Germinal center (tissue), 1 donor: ENCODE measurements at places on chromosomes 5 and 9.

- no peak for DNase-seq
These were observed 61.1 kb downstream of the COL23A1 start for GRCh38 chr5:178529080-178529479.

- no peak for DNase-seq
These were observed 1.5 kb upstream of the SLC6A19 start for GRCh38 chr5:1199649-1200494.

- DNase-seq: no peak
These were observed 249.3 kb downstream of the NNT start for GRCh38 chr5:43852279-43852678.

DNA sequence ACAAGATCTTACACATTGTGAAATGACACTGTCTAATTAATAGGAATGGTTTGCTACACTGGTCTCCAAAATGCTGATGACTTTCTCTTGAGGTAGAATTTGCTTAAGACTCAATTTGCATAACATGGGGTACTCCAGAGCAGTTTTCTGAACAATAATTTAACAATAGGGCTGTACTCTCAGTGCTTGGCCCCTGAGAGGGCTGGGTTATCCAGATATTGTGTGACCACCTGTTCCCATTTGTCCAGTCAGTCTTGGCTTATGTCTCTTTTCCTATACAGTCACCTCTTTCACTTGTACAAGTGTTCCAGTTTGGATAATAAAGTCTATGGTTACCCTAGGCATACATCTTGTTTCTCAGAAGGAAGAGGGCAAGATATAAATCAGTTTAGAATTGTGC lies 17.9 kb downstream of the ZSWIM6 start:
- no peak for DNase-seq

- DNase-seq: no peak
These were observed 138.9 kb upstream of the RAI14 start for GRCh38 chr5:34517249-34517648.

- DNase-seq: no peak
These were observed at the start of gene IRX2 for GRCh38 chr5:2751592-2752021. Gene IRX2, minus strand, starts transcription at chr5:2751677. Its CDS starts 264 bp downstream, at chr5:2751413.

- DNase-seq: no peak
These were observed 129.2 kb upstream of the POU5F2 start for GRCh38 chr5:93870649-93871048.

DNA sequence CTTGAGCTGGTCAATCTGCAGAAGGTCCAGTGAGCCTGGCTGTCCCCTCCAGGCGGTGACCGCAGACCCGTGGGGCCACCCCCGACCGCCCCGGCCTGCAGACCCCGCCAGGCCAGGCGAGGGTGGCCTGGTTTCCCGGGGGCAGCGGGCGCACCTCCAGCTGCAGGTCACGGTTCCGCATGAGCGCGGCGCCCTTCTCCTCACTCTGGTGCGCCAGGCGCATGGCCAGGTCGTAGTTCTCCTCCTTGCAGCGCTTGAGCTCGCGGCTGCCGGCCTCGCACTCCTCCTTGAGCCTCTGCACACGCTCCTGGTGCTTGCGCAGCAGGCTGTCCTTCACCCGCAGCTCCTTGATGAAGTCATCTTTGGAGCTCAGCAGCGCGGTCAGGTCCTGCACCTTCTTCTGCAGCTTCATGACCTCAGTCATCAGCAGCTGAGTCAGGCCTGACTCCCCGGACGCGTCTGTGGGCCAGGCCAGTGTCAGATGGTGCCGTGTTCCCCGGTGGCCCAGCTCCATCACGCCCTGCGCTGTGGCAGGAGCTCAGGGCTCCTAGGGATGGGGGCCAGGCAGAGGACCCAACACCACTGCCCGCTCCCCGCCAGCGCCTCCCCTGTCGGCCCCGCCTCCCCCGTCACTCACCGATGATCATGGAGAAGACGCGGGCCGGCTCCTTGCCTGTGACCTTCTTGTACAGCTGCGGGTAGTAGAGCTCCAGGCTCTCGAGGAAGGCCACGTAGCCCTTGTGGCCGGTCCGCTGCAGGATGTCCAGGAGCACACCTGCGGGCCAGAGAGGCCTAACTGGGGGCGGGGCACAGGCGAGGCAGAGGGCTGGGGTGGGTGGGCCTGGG lies 2.6 kb downstream of the CARD9 start:
- no peak for DNase-seq

GRCh38 chr5:31587546-31587945 lies 51.4 kb upstream of the PDZD2 start:
- no peak for DNase-seq

DNA sequence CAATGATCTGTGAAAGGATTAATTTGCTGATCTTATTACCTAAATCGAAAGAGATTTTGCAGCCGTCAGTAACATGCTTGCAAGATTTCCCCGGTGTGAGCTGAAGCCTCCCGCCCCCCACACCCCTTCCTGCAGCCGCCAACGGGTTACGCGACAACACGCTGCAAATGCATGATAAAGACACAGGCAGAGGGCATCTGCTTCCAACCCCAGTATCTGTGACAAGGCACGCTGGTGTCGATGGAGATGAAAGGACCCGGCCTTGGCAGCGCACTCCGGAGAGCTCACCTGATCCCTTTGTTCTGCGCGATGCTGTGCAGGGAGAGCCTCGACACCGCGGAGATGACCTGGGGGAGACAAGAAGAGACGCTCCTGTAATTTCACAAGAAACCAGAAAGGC lies 122.9 kb upstream of the SARDH start:
- DNase-seq: no peak

DNA sequence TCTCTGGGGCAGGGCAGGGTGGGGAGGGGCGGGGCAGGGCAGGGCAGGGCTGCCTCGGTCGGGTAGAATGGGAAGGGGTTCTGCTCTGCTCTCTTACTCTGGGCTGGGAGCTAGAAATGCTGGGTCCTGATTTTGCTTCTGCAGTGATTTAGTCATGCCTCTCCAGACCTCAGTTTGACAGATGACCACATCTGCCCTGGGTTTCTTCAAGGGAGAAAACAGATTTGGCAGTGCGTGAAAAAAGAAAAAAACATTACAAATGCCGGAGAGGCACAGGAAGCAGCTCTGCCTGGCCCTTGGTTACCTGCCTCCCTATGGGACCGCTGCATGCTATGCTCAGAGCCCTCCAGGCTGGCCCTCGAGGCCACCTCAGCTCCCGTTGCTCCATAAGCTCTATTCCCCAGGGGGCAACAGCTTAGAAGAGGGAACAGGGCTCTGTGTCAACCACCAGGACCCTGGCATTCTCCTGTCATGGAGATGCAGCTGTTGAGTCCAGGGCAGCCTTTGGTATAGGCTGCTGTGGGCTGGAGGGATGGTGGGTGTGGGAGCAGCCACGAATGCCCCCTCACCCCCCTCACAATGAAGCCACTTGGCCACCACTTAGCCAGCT lies 53.2 kb upstream of the UBTD2 start:
- DNase-seq: no peak

- no peak for DNase-seq
These were observed 84.1 kb downstream of the FEM1C start for GRCh38 chr5:115460472-115460871.

- DNase-seq: no peak
These were observed 354.3 kb downstream of the RAB3C start for GRCh38 chr5:58937031-58937681.

GRCh38 chr9:109182940-109183798 lies 16.1 kb upstream of the FRRS1L start:
- DNase-seq: peak; percentile 24

GRCh38 chr9:124390794-124391658 lies 24.2 kb downstream of the PSMB7 start:
- no peak for DNase-seq

DNA sequence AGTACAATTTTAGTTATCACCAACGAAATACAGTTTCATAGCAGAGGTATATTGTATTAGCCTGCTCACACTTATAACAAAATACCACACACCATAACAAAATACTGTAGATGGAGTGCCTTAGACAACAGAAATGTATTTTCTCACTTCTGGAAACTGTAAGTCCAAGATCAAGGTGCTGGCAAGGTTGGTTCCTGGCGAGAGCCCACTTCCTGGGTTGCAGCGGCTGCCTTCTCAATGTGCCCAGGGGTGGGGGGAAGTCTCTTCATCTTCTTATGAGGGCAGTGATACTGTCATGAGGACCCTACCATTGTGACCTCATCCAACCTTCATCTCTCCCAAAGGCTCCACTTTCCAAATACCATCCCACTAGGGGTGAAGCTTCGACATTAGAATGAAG lies 30.5 kb upstream of the GADD45G start:
- no peak for DNase-seq

GRCh38 chr9:19087106-19088000 lies 15.4 kb downstream of the HAUS6 start:
- no peak for DNase-seq

- DNase-seq: no peak
These were observed 93.6 kb downstream of the TRIO start for GRCh38 chr5:14236757-14237156.
